GM06990 (cell line): ENCODE measurements at places on chromosomes 3 and 15.

DNA sequence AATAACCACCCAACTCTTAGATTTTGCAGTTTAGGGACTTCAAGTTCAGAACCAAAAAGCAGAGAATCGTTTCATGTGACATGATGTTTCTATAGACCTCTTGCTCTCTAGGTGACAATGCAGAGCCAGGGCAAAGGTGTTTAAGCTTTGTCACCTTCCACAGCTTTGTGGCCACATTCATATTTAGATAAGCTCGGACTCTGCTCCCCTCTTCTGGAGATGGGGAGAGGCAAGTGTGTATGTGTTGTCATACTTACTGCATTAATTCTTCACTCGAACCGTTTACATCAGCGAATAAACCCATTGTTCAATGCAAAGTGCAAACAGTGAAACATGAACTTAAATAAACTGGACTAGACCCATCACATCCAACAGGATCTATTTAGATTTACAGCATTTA lies 33.2 kb downstream of the ST3GAL6 start:
- no peak for DNase-seq

- no peak for DNase-seq
These were observed 47.6 kb upstream of the POMGNT2 start for GRCh38 chr3:43153216-43154083.

GRCh38 chr3:27993051-27993450 lies 248.4 kb upstream of the CMC1 start:
- DNase-seq, result no peak

DNA sequence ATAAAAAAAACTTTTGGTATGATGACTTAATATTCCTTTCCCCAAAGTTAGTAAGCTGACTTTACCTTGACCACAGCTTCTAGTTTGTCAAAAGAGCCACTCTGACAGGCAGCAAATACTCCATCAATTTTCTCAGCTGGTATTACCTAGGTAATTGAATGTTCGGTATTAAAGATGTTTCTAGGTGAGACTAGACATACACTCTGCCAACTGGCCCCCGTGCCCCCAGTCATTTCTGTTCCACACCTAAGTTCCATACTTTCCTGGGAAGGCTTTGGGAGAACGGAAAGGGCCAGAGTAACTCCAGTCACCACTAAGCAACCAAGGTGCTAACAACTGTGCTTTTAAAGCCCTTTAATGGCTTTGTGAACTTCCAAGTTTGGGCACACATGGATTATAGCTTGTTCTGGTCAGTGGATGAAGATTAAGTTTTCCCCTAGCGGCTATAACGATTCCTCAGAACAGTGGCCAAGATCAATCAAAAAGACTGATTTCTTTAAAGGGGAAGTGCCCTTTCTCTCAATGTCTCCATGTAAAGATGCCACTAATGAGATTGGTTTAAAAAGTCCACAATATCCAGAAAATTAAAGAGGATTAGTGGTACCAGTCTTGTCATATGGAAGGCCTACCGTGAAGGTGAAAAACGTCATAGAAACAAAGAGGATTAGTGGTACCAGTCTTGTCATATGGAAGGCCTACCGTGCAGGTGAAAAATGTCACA lies 7.0 kb downstream of the EIF4A2 start:
- peak; percentile 28 for DNase-seq

- DNase-seq, result no peak
These were observed 47.2 kb downstream of the CADM2 start for GRCh38 chr3:85005946-85006345.

- no peak for DNase-seq
These were observed 33.1 kb downstream of the LPP start for GRCh38 chr3:188187053-188187452.
